ENCODE measurements at places on chromosomes 2 and 18.

DNA sequence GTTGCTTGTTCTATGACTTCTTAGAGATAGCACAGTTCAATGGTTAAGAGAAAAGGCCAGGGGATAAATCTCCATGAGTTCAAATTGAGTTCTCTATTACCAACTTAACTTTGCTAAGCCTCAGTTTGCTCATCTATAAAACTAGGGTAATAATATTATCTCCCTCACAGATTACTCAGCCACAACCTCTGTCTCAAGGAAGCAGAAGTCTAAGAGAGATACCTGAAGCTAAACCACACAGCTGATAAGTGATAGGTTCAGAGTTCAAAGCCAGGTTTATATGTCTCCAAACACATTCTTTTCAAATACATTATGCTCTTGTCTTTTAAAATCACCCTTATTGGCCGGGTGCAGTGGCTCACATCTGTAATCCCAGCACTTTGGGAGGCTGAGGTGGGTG, 287.7 kb downstream of the NBAS start:
- no peak for DNase-seq

DNA sequence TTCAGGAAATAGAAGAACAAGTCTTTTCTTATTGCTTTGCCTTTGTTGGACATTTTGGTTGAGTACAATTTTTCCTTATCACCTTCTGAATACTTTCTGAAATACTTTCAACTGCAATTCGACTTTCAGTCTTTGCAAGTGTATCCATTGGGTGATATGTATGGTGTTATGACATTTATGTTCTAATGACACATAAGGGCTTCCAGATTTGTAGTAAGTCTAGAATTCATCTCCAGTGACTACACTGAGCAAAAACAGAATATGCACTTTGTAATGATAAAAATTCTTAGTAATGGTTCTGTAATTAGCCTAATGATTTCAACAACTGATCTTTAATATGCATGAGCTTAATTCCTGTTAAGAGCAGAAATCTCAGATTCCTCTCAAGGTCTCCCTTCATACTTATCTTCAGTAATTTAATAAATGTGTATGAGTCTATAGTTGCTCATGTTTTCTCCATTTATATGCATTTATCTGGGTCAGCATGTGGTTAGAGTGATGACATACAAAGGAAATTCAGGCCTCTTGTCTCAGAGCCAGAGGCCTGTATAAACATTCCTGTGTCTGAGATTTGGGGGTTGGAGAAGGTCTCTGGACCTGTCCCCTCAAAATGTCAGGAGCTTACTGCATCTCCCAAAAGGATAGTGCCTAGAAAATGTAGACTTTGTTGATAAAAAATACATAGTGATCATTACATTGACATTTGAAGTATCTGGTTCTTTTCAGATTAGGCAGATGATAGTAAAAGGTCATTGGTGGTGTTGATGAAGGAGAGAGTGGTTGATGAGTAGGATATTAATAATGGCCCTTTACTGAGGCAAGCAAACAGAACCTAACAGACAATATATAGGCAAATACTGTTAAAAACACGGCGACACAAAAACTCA, 114.9 kb downstream of the QPCT start:
- DNase-seq = no peak

GRCh38 chr18:35117951-35118411, 76.8 kb downstream of the MAPRE2 start:
- DNase-seq = no peak

- DNase-seq = no peak
These were observed 3.9 kb downstream of the CRACDL start for GRCh38 chr2:98932164-98932563.

DNA sequence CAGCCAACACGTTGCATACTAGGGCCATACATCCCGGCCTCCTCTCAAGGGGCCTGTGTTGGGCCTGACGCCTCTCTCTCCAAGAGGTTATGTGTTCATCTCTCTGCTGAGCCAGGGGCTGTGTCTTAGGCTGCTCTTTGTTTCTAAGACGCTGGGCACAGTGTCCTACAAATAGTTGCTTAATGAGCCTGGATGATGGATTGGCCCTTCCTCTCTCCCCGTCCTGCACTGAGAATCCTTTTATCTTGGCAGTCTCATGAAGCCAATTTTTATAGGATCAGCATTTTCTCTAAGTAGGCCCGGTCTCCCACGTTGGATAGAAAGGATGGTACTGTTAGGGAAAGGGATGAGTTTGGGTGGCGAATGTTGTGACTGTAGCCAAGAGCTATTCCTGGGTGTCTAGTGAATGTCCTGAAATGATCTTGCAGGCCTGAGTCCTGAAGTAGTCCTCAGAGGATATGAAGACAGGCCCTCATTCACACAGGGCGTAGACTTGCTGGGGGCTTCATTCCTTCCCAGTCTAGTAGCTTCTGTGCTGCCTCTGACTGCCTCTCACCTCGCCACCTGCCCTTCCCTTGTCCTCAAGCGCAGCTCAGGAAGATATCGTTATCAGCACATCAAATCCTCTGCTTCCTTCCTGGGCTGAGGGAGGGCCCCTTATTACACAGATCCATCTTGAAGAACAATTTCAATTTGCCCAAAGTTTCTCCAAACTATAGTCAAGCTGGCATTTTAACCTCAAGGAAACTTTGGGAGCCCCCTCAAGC, 8.8 kb downstream of the LBH start:
- peak; percentile 53 for DNase-seq

- DNase-seq = no peak
These were observed 153.0 kb downstream of the ZEB2 start for GRCh38 chr2:144366825-144367429.

DNA sequence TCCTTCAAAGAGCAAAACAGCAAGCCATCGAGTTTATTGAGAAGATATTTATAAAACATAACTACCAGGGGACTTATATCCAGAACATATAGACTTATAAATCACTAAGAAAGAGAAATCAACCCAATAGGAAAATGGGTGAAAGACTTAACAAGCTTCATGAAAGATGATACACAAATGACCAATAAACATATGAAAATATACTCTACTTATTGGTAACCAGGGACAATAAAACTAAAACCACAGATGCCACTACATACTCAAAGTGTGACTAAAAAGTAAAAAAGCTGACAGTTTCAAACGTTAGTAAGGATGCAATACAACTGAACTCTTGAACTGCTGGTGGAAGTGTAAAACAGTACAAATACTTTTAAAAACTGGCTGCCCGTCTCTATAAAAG, 154.3 kb downstream of the TMEM163 start:
- DNase-seq = no peak

- no peak for DNase-seq
These were observed 516.3 kb downstream of the NRXN1 start for GRCh38 chr2:50515638-50516037.

GRCh38 chr2:162890690-162891311, 52.2 kb upstream of the KCNH7 start:
- no peak for DNase-seq

GRCh38 chr18:67672155-67672554, 155.6 kb upstream of the DSEL start:
- no peak for DNase-seq

DNA sequence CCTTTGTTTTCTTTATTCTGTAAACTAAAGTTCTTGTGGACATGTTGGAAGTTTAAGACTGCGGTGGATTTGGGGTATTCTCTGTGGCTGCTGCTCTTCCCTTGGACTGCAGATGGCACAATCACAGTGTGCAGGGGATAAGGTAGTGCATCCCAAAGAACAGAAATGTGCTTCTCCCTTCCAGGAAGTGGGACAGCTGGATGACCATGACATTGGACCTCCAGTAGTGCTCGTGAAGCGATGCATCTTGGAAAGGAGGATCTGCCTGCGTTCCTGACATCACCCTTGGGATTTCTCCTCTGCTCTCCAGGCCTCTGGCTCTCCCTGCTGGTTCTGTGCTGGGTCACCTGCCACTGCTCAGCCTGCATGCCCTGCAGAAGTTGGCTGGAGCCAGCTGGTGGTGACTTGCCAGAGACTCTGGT, 109.9 kb downstream of the SLC4A3 start:
- DNase-seq = no peak

GRCh38 chr2:65686928-65687521, 254.6 kb upstream of the SPRED2 start:
- no peak for DNase-seq

DNA sequence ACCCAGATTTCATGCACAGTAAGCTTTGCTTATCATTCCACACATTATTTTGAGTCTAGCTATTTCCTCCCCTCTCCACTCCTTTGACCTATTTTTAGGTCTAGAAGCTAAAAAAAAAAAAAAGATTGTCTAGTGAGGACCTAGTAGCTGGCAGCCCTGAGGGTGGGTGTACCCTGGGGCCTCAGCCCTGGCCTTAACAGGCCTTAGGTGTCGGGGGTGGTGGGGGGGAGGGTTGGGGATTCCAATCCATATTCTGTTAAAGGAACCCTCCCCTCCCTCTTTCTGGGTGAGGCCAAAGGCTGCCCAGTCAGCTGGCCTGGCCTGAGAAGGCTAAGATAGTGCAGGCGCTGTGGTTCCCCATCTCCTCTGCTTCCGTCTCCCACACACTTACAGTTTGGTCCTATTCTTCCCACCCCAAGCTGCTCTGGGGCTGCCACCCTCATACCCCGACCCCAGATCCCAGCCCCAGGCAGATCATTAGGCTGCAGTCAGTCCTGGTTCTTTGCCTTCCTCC, 65.5 kb upstream of the HK2 start:
- no peak for DNase-seq

DNA sequence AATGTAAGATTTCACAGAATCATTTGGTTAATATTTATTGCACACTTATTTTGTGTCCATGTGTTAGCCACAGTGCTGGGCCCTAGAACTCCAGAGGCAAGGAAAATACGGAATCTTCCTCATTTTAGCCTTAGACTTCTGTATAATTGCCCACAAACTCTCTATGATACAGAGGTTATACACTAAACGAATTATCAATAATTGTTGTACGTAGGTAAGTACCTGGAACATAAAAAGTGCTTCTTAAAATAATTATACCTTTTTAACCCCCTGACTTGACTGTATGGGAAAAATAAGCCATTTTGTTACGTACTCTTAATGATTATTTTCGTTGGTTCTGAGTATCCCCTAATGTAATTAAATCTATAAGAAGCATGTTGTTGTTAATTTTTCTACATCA, 119.4 kb downstream of the ARHGAP15 start:
- DNase-seq = no peak
